Neuronal stem cell (in vitro differentiated cells): ENCODE measurements at places on chromosomes 2 and 18.
A peak's percentile ranks its signal among the peaks of the same experiment; 100 is the strongest.

GRCh38 chr2:195861821-195862220 is 204.8 kb downstream of the SLC39A10 start:
- no peak for DNase-seq
- no peaks in the 10 kb centered on the region for H3K27me3 ChIP-seq

DNA sequence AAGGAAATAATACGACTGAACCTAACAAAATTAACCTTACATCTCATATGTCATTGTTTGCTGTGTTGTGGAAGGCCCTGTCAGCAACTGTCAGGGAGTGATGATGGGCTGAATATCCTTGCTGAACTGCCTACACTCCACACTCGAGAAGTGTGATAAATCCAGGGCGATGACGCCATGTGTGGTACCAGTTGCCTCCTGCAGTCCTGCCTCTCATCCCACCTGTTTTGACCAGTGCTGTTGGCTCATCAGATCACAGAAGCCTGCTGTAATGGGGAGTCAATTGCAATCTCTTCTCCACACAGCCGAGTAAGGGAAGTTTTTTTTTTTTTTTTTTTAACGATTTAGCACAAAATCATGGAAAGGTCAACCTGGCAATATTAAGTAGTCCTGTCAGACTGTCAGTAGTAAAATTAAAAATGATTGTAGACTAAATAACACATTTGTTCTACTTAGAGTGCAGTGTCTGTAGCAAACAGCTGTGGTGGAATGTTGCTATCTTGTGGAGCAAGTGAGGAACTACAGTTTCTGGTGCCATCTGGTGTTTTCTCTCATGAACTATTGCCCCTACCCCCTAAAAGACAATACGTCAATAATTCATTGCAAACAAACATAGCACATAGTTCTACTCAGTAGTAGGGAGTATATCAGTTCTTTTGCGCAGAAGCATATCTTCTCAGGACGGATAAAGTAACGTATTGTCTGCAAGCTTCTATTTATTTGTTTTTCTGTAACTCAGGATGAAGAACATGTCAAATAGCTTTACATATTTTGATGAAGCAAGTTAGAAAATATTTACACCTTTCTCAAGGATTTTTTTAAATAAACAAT is 347.6 kb downstream of the CTNNA2 start:
- DNase-seq: peak; percentile 33
- H3K4me1 ChIP-seq: no peaks in the 10 kb centered on the region
- no peaks in the 10 kb centered on the region for H3K27me3 ChIP-seq
- H3K4me3 ChIP-seq: no peak overlapping the region
- no peaks in the 10 kb centered on the region for H3K36me3 ChIP-seq
- no peak overlapping the region for H3K27ac ChIP-seq

- no peaks in the 10 kb centered on the region for H3K27me3 ChIP-seq
- H3K4me3 ChIP-seq: no peak overlapping the region
- H3K4me1 ChIP-seq: peaks cover 2% of the 10 kb centered on the region
- H3K36me3 ChIP-seq: no peaks in the 10 kb centered on the region
- H3K27ac ChIP-seq: no peak overlapping the region
- no peak for DNase-seq
Observed at GRCh38 chr2:28600181-28600580, 104.3 kb downstream of the PLB1 start.

DNA sequence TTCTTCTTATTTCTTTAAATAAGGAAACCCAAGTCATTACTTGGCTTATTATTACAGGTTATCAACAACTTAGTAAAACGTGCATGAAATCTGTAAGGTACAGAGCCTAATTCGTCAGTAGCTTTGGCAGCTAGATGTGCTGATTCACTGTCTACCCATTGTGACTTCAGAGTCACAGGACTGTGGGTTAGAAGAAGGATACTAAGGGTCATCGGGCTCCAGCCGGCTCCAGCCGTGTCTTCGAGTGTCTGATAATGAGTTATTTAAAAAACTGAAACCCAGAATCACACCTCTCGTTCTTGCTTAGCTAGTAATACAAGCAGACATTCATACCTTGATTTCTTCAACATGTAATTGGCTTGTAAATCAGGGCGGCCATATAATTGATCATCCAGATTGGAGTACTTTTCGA is 170.5 kb downstream of the FMNL2 start:
- no peaks in the 10 kb centered on the region for H3K27me3 ChIP-seq
- no peak overlapping the region for H3K27ac ChIP-seq
- no peak for DNase-seq
- peaks cover 9% of the 10 kb centered on the region for H3K4me1 ChIP-seq
- no peaks in the 10 kb centered on the region for H3K36me3 ChIP-seq
- H3K4me3 ChIP-seq: no peak overlapping the region

- H3K4me1 ChIP-seq: peaks cover 12% of the 10 kb centered on the region
- DNase-seq: no peak
- H3K27ac ChIP-seq: no peak overlapping the region
- no peaks in the 10 kb centered on the region for H3K36me3 ChIP-seq
- no peaks in the 10 kb centered on the region for H3K27me3 ChIP-seq
Observed at GRCh38 chr2:132747046-132747445, 77.0 kb upstream of the LYPD1 start.

GRCh38 chr2:228840113-228840742 is 430.9 kb downstream of the PID1 start:
- no peaks in the 10 kb centered on the region for H3K36me3 ChIP-seq
- no peaks in the 10 kb centered on the region for H3K27me3 ChIP-seq
- DNase-seq: no peak
- no peaks in the 10 kb centered on the region for H3K4me1 ChIP-seq
- H3K4me3 ChIP-seq: no peak overlapping the region

DNA sequence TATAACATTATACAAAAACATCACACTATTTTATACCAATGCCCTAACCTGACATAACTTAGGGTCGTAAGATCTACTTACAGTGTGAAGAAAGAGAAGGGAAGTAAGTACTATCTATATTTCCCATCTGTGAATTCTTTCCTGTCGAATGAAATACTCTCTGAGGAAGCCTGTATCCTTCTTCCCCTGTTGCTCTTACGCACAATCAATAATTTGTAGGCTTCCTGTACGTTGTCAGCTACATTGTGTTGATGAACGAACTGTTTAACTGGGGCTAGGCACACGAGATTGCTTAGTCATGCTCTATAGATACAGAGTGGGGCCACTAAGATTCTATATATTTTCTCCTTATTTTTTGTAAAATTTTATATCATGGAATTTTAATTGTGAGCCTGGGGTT is 1125.0 kb upstream of the CELF4 start:
- no peak overlapping the region for H3K27ac ChIP-seq
- no peak overlapping the region for H3K4me3 ChIP-seq
- H3K27me3 ChIP-seq: no peaks in the 10 kb centered on the region
- DNase-seq: no peak

GRCh38 chr18:52700816-52701215 is 360.8 kb downstream of the DCC start:
- no peaks in the 10 kb centered on the region for H3K27me3 ChIP-seq
- H3K36me3 ChIP-seq: no peaks in the 10 kb centered on the region
- H3K27ac ChIP-seq: no peak overlapping the region
- H3K4me3 ChIP-seq: no peak overlapping the region

DNA sequence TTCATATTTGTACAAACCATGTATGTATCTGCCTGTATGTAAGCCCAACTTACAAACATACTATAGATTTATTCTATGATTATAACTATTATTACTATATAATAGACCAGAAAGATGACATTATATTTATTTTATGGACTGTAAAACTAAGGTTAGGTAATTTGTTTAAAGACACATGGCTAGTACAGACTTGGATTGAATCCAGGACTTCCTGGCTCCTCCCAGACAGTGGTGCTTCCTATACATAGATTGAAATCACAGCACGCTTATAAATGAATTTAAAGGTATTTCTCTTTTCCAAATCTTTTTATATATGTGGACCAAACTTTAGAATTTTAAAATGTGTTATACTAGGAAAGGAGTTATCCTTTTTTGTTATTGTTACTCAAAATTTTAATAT is 151.6 kb upstream of the MYO3B start:
- H3K4me3 ChIP-seq: no peak overlapping the region
- H3K27ac ChIP-seq: no peak overlapping the region
- H3K27me3 ChIP-seq: no peaks in the 10 kb centered on the region

DNA sequence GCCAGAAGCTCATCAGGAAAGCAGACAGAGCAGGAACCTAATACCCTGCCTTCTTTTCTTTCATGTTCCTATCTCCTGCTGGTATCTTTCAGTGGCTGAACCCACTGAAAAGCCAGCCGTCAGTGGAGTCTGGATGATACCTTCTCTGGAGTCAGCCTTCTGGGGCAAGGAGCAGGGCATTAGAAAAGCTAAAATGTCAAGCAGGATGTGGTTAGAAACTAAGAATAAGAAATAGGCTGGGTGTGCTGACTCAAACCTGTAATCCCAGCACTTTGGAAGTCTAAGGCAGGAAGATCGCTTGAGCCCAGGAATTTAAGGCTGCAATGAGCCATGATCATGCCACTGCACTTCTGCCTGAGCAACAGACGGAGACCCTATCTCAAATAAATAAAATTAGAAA is 642.0 kb upstream of the FSHR start:
- H3K4me3 ChIP-seq: no peak overlapping the region
- peaks cover 3% of the 10 kb centered on the region for H3K4me1 ChIP-seq
- DNase-seq: no peak
- H3K36me3 ChIP-seq: no peaks in the 10 kb centered on the region
